ENCODE measurements at places on chromosomes 6 and 20. TPM values are rescaled to one million over a fixed set of nuclear protein-coding genes. Genes with fewer than 3 reads are reported as not detected.

ZBTB12 gene
- total RNA-seq, result 6.3 TPM

PROCR gene
- 50.6 TPM for total RNA-seq

ADGB gene
- total RNA-seq, result not detected

LRRC73 gene
- 0.52 TPM for total RNA-seq

EYA2 gene
- 1.0 TPM for total RNA-seq

PHACTR1 gene
- total RNA-seq, result 5.7 TPM

GSTA2 gene
- total RNA-seq, result under 0.01 TPM

PCK1 gene
- 8.4 TPM for total RNA-seq

HUS1B gene
- 1.0 TPM for total RNA-seq

DCBLD1 gene
- 12.0 TPM for total RNA-seq

PRDM13 gene
- total RNA-seq, result not detected

TUBB2B gene
- total RNA-seq, result 104 TPM

RIPPLY2 gene
- total RNA-seq, result 1.6 TPM

LHFPL5 gene
- not detected for total RNA-seq

Measured in skeletal muscle tissue (tissue), 5 donors.